ENCODE measurements at places on chromosomes 6 and 20.

GRCh38 chr20:45685896-45686295, 15.9 kb upstream of the WFDC11 start:
- no peak for DNase-seq

DNA sequence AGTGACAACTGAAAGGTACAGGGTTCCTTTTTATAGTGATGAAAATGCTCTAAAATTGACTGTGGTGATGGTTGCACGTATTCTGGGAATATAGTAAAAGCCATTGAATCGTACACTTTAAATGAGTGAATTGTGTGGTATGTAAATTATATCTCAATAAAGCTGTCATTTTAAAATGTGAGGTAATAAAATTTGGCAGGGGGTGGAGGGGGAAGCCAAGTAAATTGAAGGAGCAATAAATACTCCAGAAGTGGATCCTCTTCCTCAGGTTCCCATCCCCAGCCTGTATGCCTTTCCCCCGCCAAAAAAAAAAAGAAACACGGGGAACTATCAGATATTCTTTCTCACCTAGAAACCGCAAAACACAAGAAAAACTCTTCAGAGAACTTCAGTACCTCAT, 161.4 kb downstream of the MTFR2 start:
- DNase-seq = no peak

DNA sequence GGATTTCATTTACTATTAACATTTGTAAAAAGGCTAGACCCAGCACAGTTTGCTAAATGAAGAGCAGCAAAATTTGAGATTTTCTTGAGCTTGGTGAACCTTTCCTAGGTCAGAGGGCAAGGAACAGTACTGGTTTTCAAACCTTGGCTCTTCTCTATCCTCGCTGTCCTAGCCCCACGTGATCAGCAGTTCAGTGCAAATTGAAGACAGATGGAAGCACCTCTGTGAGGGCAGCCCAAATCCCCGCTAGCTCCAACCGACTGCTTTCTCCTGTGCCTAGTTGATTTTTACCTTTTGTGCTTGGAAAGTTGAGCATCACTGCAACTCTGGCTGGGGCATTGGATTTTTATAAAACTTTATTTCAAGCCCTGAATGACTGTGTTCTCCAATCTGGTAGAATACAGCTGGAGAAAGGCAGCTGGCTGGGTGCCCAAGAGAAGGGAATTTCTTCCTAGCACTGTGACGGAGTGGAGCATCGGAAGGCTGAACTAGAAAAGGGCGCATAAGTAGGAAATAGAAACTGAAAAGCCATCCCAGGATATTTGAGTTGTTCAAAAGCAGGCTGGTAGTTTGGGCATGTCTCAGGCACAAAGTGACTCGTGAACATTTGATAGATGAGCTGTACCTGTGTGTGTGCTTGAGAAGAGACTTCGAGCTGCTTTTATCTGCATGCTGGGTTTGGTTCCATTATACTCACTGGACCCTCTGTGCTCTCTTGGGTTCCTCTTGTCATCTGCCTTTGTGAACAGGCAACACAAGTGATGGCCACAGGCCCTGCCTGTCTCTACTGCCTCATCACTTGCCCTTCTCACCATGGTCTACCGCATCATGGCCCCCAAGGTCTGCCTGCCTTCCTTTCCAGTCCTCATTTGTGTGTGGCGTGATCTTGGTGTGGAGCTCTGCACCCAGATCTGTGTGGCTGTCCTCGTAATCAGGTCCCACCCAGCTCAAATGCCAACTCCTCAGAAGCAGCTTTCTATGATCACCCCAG, 2.3 kb downstream of the RNF114 start:
- peak; percentile 22 for DNase-seq

GRCh38 chr6:77986380-77987034, 333.7 kb downstream of the MEI4 start:
- DNase-seq = no peak

- no peak for DNase-seq
Observed at GRCh38 chr6:139927236-139927635, 552.8 kb upstream of the CITED2 start.

DNA sequence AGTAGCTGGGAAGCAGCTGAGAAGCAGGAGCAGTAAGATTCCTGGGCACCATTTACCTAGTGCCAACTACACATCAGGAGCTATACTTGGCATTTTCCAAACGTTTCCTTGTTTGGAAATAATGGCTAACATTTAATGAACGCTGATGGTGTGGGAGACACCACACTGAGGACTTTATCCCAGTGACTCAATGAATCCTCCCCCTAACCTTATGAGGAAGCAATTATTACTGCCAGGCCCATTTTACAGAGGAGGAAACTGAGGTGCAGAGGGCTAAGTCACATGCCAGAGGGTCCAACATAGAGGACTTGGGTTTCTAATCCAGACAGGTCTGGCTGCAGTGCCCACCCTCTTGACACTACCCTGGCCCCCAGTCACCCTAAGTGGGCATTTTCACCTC, 6.1 kb downstream of the PTGIS start:
- DNase-seq = no peak

GRCh38 chr6:77447254-77447653, 16.0 kb downstream of the HTR1B start:
- no peak for DNase-seq

GRCh38 chr6:93416571-93417420, 2.6 kb downstream of the EPHA7 start:
- no peak for DNase-seq

GRCh38 chr6:36232172-36232571, 35.6 kb downstream of the BRPF3 start:
- DNase-seq = no peak

- peak; percentile 55 for DNase-seq
Observed at GRCh38 chr6:111552241-111552744, 53.4 kb downstream of the TRAF3IP2 start.

DNA sequence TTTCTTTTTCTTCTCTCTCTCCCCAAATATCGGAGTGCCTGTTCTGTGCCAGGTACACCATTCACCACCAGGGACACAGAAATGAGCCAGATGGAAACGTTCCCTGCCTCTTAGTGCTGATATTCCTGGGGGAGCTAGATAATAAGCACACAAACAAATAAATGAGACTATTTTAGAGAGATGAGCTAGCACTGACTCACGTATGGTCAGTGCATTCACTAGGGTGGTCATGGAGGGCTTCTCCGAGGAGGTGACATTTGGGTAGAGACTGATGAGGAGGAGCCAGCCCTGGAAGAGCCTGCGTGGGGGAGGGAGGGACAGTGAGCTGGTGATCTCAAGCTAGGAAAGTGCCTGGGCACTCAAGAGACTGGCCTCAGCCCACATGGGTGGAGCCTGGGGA, 252.3 kb upstream of the KCNG1 start:
- DNase-seq = no peak

- no peak for DNase-seq
Observed at GRCh38 chr20:58313396-58313795, 3.9 kb downstream of the RAB22A start.

GRCh38 chr20:36647196-36648121, 1.5 kb upstream of the SLA2 start:
- DNase-seq = no peak

GRCh38 chr20:54385746-54386145, 89.6 kb upstream of the DOK5 start:
- no peak for DNase-seq

DNA sequence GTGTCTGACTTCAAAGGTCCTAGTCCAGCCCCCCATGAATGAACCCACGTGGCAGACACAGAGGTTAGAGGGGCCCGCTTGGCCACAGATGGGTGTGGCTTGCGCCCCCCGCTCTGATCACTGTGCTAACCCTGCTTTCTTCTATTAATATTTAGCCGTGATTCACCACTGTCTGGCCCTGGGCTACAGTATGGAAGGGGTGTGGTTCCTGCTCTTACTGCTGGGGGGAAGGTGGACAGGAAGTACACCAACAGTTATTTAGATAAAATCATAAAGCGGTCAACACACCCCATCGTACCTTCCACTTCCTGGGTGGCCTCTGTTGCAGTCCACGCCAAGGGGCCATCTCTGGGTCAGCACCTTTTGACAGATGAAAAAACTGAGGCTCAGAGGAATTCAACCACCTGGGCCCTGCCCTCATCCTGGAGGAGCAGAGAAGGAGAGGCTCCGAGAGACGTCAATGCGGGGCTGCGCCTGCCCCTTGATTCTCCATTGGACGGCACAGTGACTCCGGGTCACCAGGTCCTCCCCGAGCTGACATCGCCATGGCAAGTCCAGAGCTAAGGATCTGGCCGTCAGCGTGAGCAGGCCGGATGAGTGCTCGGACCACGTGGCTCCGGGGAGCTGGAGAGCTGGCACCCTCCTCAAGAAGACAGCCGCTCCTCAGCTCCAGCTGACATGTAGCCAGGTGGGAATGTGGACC, 206.3 kb downstream of the PREX1 start:
- DNase-seq = no peak

- DNase-seq = peak; percentile 27
Observed at GRCh38 chr6:13303668-13304017, 24.7 kb downstream of the TBC1D7 start.

- DNase-seq = no peak
Observed at GRCh38 chr20:17795501-17796071, 95.8 kb downstream of the BANF2 start.

- DNase-seq = no peak
Observed at GRCh38 chr6:20845592-20845991, 311.3 kb downstream of the CDKAL1 start.

DNA sequence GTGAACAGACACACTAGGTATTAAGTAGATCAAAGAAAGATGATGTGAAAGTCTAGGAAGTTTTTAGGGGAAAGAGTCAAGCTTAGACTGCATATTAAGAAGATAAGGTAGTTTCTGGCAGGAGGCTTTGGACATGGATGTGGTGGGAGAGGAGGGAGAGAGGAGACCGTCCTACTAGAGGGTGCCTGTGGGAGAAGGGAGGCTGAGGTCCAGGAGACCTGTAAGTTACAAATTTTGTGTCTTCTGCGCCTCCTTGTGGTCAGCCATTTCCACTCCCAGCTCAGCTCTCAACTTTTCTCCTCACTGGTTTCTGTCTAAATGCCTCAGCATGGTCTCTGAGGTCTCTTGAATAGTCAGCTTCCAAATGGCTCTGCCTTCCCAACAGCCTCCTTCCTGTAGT, 193.5 kb downstream of the UNC5CL start:
- DNase-seq = no peak

GRCh38 chr20:45034436-45034835, 66.5 kb downstream of the KCNS1 start:
- DNase-seq = no peak

- DNase-seq = no peak
Observed at GRCh38 chr6:64258752-64259151, 623.1 kb downstream of the PHF3 start.

Measured in hippocampal formation (tissue), 2 donors.